ENCODE measurements at places on chromosomes 6 and 20.

GRCh38 chr6:6590530-6590929, 2.0 kb downstream of the LY86 start:
- no peak for DNase-seq

DNA sequence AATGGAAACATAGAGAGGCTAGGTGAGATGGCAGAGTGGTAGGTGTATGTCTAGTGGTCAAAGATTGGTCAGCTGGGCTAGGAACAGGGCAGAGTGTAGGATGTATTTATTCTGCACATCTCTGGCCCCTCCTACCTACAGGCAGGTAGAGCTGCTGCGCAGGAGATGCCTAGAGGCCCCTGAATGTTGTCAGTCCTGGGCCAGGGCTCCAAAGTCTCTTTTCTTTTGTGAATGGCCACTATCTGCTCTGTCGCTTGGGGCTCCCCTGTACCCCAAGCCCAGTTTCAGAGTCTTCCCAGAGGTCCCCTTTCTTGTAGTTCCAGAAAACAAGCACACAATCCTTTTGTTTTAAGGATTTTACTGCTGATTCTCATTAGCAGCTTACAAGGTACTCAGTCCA, 5.0 kb downstream of the TSPO2 start:
- no peak for DNase-seq

- DNase-seq: no peak
Observed at GRCh38 chr6:108869876-108870275, 21.7 kb downstream of the ARMC2 start.

GRCh38 chr20:34495916-34496315, 20.3 kb upstream of the DYNLRB1 start:
- no peak for DNase-seq

- no peak for DNase-seq
Observed at GRCh38 chr6:146560607-146561006, 17.0 kb downstream of the RAB32 start.

DNA sequence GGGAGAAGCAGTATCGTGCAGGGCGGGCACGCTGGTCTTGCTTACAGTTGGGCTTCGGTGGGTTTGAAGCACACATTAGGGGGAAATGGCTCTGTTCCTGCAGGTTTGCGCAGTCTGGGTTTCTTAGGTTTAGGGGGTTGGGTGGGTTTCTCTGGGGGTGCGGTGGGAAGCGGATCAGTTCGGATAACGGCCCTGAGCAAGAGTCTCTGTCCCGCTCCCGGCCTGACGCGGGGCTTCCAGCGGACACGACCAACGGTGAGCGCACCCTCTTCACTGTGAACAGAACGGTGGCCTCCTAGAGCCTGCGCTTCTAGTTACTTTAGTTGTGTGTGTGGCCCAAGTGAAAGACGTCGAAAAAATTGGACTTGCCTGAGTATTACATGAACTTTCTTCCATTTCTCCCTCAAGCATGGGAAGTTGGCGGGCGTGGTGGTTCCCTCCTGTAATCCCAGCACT, 635 bp upstream of the ELOVL2 start:
- no peak for DNase-seq

DNA sequence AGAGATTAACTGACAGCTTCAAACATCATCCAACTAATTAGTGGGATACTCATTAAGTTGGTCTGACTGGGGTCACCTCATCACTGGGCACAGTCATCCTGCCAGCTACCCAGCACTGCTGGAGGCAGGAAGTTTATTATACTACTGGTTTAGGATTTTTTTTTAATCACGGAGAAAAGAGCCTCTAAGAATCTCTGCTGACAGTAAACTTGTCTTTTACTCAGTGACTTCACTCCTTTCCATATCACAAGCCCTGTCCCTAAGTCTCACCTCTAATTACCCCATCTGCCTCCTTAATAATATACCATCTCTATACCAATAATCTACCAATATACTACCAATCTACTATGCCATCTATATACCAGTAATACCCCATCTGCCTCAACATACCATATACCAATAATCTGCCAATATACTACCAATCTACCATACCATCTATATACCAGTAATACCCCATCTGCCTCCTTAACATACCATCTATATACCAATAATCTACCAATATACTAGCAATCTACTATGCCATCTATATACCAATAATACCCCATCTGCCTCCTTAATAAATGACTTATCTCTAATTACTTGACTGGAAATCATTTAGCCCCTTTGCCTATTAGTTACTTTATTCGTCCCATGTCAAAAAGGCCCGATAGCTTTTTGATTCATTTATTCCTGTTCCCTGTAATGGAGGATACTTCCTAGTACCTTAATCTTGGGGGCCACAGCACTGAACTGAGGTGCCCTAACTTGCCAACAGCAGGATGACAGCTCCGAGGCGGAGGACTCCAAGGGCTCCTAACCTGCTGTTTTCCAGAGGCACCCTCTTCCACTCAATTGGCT, 5.0 kb downstream of the ATP5F1E start:
- no peak for DNase-seq

DNA sequence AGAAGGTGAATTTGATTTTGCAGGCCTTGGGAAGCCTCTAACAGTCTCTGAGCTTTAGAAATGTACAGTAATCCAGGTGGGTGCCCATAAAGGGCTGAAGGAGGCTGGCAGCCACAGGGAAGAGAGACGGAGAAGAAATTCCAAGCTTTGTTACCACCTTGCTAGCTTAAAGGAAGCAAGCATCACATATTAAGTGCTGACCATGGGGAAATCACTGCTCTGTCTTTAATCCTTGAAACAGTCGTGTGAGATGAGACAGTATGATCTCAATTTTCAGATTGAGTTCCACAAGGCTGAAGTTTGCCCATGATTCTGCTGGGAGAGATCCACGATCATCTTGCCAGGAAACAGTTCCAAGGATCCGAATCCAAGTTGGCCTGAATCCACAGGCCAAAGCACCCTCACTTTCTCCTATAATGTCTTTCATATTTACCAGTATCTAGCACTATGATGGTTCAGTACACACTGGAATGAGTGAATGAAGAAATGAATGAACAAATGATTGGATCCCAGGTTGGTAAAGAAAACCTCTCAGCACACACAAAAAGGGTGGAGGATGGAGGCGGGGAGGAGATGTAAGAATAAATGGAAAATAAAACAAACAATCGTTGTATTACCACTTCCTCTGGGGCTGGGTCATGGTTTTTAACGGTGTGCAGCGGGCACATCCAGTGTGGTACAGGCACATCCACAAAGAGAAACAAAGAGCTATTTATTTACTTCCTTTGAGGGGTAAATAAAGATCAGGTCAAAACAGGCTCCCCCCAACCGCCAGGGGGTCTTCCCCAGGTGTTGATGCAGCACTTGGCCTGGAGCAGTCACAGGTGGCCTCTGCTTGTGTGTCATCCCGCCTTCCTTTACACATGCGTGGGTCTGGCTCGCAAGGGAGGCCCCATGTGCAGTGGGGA, 28.2 kb upstream of the TAF8 start:
- DNase-seq: peak; percentile 47

GRCh38 chr20:22732751-22733150, 148.4 kb upstream of the FOXA2 start:
- DNase-seq: no peak

Data from stimulated activated CD4-positive, alpha-beta T cell treated with anti-CD3 and anti-CD28 coated beads, TNF-alpha, amount 100 ng/mL, for 48 hours (primary cell).